Fibroblast of skin of right quadriceps (primary cell): ENCODE measurements at places on chromosomes 7 and 10.
A peak's percentile ranks its signal among the peaks of the same experiment; 100 is the strongest.

DNA sequence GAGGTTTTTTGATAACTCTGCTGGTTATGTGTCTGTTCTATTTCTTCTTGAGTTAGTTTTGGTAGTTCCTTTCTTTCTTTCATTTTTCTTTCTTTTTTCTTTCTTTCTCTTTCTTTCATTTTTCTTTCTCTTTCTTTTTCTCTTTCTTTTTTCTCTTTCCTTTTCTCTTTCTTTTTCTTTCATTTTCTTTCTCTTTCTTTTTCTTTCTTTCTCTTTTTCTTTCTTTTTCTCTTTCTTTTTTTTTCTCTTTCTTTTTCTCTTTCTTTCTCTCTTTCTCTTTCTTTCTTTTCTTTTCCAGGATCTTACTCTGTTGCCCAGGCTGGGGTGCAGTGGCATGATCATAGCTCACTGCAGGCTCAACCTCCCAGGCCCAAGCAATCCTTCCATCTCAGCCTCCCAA lies 20.4 kb upstream of the RHBDD2 start:
- no peak for DNase-seq

- no peak for DNase-seq
Observed at GRCh38 chr7:152196391-152196790, 170.9 kb downstream of the GALNT11 start.

DNA sequence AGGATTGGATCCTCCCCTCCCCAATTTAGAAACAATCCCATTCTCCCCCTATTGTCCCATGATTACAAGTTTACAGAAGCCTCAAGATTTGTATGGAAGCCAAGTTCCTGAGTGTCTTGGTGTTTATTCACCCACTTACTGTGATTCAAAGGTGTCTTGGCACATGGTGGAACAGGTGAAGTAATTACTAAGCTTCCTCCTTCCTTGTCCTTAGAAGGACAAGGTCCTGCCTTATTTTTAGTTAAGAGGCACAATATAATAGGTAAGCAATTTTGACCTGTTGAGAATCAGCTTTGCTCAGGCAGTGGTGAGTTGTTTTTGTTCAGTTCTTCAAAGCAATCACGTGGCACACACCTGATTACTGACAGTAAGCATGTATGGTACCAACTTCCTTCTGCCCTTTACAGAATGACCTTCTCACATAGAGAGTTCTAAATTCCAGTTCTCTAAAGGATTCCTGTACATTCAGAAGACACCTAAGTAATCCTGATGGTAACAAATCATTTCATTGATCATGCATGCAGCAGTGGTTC lies 60.7 kb upstream of the SLC13A1 start:
- DNase-seq = no peak

DNA sequence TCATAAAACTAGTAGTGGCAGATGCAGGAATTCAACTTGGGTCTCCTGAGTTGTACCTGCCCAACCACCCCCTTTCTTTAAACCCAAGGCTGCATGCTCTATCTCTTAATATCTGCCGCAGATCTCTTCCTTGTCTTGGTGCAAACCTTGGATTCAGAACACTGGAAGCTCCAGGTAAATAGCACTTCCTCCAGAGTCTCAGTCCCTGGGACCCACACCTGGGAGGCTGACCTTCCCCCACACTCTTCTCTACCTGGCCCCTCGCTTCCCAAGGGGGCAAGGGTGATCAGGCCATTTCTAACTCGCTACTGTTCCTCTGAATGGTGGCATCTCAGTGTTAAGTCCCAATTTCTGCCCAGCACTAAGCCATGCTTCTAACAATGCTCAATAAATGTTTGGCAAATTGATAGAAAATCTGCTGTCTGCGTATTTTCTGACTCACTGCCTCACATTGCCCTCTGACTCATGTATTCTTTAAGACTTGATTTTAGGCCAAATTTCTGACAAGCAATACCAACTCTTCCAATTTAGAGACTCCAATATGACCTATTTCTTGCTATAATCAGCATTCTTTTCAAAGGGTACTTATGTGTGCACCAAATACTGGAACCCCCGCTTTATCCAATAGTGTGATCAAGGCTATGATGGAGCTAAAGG lies 68.0 kb upstream of the PPP1R3C start:
- DNase-seq = peak; percentile 63

DNA sequence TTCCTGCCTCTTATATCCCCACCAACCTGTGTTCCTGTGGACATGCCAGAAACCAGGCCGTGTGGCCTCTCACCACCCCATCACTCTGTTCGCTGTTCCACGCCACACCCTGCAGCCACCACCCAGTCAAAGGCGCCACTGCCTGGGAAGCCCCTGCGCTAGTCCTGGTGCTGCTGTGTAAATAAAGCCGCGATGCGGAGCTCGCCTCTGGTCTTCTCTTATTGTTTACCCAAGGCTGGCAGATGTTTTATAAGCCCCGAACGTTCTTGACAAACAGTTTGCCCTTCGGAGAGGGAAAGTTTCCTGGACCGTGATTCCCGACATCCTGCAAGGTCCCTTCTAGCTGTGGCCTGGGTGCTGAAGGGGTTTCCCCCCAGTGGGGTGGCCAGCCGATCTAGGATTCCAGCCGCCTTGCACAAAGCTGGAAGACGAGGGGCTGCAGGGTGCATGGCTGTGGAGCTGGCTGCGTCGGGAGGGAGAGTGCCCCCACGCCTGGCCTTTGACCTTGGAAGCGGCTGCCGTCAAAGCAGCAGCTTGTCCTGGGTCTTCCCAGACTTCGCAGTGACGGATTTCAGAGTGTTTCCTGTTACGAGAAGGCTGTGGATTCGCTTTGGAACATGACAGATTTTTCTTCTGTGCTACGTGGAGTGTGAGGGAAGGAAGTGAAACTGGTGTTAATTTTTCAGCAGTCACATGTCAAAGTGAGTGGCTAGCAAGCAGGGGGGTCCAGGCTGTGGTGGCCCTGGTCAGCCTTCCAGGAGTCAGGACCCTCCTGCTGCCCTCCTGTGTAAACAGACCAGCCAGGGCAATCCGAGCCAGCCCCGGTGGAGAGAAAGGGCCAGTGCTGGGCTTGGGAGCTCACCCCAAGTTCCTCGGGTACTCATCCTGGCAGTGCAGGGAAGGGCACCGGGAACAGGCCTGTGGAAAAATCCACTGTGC lies 61.6 kb downstream of the LHPP start:
- no peak for DNase-seq

GRCh38 chr10:89664203-89664602 lies 19.2 kb upstream of the PANK1 start:
- DNase-seq = no peak
